ENCODE measurements at places on chromosomes 3 and 15.

- no peak for DNase-seq
These were observed 406.0 kb upstream of the WNT5A start for GRCh38 chr3:55893045-55893664.

DNA sequence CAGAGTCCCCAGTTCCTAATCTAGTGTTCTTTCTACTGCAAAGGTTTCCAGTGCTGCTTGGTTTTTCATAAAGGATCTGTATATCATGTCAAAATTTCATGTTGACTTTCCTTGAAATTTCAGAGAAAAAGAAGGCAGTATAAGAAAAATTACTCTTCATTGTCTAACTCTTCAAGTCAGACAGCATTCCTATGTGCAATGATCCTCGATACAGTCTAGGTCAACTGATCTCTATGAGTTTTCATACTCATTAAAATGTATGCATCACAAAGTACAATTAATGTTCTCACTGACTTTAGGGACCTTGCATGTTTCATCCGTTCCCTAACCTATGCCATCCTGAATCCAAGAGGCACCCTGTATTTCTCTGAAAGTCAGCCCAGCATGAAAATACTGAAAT is 317.3 kb downstream of the ZBTB20 start:
- DNase-seq, result no peak

- DNase-seq, result peak; percentile 76
These were observed 315.7 kb upstream of the PROK2 start for GRCh38 chr3:72100601-72101187.

DNA sequence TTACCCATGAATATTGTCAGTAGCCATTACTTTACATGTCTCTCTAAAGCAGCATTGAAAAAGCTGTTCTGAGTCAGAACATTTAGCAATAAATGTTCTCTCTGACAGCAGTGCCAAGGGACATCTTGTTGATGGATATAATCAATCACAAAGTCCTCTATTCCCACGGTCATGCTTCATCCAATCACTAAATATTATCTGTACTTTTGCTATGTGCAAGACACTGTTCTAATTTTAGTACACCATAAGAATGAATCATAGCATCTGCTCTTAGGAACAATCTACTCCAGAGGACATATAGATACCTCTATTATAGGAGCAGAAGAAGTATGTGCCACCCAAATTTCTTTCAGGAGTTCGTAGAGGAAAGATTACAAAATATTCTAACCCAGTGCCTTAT is 142.5 kb upstream of the MBNL1 start:
- DNase-seq, result no peak

DNA sequence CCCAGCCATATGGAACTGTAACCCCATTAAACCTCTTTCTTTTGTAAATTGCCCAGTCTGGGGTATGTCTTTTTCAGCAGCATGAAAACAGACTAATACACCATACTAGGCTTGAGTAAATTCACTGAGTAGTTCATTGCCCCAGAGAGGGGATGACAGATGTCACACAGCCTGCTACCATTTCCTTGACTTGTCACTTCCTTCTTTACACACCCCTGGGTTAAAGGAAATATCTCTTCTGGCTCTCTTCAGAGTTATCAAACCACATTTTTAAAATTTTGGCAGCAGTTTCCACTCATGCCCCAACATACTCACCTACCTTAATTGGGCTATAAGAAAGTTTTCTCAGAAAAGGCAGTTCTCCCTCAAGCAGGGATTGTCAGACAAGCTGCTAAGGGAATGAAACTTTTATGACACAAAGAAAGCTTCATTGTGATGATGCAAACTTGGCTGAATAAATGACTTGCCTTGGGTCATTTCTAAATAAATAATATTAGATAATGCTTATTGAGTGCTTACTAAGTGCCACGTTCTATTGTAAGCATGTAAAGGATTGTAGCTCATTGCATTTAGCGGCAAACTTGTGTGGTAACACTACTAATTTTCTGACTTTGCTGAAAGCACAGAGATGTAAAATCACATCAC is 68.0 kb upstream of the RBMS3 start:
- no peak for DNase-seq

DNA sequence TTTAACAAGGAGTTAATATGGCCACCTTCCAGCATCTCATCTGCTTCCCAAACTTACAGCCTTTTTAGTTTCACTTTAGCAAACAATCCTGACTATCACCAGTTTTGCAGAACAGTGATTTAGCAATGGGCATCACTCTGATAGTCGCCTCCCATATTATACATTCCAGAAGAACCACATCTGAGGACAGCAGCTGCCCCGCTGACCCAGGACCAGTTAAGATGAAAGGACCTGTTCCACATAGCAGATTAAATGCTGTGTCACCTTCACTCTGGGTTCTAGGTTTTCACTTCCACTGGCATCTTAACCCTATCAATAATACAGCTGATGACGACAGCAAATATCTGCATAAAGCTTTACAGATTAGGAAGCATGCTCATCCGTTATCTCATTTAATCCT is 99.8 kb downstream of the TRIM69 start:
- DNase-seq, result no peak

- no peak for DNase-seq
These were observed 10.6 kb downstream of the RBMS3 start for GRCh38 chr3:29291260-29291981.

DNA sequence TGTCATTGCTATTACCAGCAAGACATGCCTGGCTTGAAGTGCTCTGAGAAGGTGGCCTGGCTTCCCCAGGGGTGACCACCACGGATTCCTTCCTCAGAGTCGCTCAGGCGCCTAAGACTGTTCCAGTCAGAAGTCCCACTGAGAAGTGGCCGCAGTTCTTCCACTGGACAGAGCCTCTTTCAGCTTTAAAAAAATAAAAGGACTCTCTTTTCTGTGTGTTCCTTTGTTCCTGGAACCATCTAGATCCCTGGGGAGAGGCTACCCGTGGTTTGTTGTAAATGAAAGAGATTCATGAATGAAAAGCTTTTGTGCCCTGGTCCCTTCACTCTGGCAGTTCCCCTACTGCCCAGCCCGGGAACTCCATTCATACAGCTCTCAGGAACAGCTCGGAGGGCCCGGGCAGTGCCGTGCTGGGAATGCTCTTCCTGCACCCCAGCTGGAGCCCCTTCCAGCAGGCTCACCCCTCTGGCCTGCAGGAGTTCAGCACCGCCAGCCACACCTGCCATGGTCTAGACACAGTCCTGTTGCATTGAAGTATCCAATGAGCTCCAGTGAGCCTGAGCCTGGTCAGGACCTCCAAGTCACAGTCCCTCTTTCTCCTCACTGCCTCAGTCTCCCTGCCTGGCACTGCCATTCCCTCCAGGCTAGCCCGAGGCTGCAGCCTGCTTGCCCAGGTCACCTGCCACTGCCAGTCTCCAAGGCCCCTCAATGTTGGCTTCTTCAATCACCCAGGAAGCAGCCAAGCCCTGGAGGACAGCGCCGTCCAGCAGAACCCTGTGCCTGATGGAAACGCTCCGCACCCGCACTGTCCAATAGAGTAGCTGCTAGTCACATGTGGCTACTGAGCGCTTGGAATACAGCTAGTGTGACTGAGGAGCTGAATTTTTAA is 75.4 kb downstream of the XXYLT1 start:
- no peak for DNase-seq

GRCh38 chr3:105355408-105356061 is 11.2 kb upstream of the ALCAM start:
- no peak for DNase-seq

DNA sequence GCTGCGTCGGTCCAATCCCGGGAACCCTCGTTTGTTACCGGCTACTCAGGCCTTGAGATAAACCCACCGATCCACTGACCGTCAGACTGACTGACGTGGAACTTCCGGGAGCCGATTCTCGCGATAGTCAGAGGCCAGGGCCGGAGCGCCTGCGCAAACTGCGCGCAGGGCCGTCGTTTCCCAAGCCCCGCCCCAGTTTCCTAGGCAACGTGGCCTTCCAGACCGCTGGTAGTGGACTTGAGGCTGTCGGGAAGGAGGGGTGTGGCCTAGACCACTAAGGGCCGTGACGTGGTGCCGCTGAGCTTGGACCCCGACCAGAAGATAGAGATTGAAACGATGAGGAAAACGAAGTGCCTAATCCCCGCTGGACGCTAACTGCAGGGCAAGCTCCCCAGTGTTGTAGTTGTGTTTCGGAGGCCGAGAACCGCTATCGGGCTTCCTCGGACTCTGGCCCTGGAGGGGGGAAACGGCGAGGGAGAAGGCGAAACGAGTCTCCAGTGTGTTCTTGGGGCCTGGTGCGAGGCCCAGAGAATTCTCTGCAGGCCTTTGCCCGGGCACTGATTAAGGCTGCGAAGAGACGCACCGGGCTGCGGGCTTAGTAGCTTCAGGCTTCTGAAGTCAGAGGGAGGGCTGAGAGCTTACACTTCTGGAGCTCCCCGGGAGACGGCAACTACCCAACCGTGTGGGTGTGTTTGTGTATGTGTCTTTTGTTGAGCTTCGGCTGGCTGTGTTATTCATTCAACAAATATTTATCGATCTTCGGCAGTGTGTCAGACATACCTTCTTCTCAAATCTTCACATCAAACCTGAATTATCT is at the start of gene COPB2:
Gene COPB2, minus strand, starts transcription at position 96 of the 817 bp plus-strand sequence. CDS start 97 bp downstream, outside the sequence.
- peak; percentile 94 for DNase-seq

DNA sequence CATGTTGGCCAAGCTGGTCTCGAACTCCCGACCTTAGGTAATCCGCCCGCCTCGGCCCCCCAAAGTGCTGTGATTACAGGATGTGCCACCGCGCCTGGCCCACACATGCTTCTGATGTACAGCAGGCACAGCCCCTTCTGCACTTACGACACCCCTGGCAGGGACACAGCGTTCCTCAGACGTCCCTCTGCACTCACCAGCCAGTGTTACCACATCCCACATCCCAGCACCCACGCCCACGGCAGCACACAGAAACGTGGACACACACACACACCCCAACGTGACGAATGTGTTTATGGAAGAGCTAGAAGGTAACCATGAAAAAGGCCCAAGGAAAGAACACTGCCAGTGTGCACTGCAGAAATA is 576 bp upstream of the RPAP1 start:
- no peak for DNase-seq

DNA sequence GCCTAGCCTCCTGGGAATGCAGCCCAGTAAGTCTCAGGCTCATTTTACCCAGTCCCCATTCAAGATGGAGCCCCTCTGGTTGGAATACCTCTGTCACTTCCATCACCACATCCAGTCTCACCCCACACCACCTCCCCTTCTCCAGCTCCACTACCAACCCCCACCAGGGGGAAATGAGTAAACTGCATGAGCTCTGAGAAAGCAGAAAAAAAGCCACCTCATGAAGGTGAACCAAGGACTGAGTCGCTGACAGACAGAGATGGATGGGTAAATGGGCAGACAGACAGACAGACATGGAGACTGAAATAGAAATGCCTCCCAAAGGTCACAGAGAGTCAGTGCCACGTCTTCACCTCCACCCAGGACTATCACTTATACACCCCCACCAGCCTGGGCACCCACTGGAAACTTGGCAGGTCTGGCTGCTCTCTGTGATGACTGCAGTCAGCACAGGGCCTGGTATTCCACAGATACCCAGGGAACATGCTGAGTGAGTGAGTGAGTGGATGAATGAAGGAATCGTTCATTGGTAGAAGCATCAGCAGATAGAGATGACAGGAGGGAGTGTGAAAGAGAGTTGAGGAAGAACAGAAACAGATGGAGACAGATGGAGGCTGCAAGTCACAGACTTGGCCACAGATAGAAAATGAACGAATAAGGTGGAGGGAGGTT is 4.9 kb upstream of the LOXL1 start:
- DNase-seq, result no peak

GRCh38 chr3:52480768-52481715 is 14.1 kb upstream of the STAB1 start:
- no peak for DNase-seq

DNA sequence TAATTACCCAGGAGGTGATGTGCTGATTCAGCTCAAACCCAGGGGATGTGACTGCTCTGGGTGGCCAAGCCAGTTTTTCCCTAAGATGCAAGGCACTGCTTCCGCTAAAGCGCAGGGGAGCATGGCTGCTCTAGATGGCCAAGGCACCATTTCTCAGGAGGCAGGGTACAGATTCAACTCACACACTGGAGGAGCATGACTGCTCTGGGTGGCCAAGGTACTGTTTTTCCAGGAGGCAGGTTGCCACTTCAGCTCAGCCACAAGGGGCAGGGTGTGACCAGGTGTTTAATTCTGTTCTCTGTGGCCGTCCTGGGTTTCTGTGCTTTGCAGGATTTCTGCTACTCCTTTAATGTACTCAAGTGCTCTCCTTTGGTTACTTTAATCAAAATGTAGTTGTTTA is 659.3 kb upstream of the ARRDC4 start:
- DNase-seq, result no peak

GRCh38 chr15:23467110-23467600 is 20.1 kb upstream of the GOLGA6L2 start:
- no peak for DNase-seq

DNA sequence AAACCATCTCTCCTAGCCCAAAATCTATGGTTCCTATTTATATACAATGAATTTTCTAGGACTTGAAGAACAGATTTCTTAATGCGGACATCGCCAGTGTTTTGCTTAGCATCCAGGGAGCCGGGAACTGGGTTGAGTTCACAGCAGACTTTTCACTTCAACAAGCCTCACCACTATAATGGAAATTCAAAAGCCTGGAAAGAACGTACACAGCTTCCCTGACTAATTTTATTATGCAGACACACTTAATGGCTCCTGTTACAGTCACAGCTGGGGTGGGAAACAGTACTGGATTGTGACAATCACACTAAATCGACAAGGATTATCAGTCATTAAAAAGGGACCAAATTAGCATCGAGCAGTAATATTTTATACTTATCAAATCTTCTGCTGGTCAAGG is 129.2 kb upstream of the BNIP2 start:
- DNase-seq, result no peak

GRCh38 chr3:105351821-105352220 is 14.9 kb upstream of the ALCAM start:
- no peak for DNase-seq

DNA sequence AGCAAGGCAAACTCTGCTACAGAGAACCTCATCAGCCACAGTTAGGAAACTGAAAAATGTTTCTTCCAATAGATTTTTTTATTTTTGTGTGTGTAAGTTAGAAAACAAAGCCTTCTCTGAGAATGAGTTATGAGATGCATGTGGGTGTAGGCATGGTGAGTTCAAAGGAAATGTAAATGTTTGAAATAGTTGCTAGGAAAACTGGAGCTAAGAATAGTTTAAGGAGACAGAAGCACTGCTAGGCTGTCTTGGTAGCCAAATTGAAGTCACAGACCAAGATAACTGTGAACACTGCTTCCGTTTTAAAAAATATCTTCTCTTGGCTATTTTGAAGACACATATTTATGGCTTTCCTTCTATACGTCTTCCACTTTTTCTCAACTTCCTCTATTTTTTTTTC is 1501.2 kb upstream of the CADM2 start:
- no peak for DNase-seq

GRCh38 chr3:67883766-67884165 is 229.4 kb upstream of the SUCLG2 start:
- DNase-seq, result no peak

DNA sequence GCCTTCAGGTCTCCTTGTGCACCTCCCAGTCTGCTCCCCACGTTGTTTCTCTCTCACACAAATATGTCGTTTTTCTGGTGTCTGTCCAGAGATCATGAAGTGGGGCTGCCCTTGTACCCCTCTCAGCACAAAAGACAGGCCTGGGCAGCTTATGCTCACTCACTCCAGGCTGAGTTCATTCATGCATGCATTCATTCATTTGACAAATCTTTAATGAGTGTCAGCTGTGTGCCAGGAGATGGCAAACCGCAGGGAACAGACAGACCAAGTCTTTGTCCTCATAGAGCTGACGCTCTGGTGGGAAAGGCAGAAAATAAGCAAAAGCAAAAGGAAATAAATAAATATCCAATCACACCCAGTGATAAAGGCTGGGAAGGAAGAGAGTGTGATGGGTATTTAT is 7.6 kb upstream of the TRH start:
- DNase-seq, result no peak

- DNase-seq, result no peak
These were observed 224.8 kb downstream of the KCNMB2 start for GRCh38 chr3:178761024-178761423.
